ENCODE measurements at places on chromosomes 5 and 9.

DNA sequence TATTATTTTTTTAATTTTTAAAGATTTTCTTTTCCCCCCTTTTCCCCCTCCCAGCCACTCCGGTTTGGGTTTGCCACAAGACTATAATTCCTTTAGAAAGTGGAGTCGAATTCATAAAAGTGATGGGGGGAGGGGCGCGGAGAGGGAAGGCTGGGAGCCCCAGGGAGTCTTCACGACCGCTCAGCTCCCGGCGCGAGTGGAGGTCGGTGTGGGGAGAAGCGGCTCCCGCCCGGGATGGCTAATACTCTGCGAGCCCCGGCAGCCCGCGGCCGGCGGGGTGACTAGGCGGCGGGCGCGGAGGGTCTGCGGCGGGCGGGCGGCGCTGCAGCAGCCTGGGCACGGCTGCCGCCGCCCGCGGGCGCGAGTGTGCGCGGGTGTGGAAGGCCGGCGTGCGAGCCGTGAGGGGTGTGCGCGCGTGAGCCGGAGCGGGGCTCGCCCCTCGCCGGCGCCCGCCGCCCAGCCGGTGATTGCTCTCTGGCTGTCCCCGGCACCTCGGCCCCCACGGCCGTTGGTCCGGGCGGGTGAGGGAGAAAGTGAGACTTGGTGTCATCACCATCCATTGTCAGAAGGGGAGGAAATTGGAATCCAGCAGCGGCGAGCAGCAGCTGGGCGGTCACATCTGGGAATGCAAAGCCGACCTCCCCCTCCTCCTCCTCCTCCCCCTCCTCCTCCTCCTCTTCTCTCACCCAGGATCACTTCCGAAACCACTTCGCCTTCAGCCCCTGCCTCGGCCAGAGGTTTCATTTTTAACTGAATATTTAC lies at the start of gene PARP8:
TSS of gene PARP8 (plus strand) at position 377 of the 762 bp plus-strand sequence. CDS start 459 bp downstream, outside the sequence.
- peak; percentile 69 for DNase-seq

DNA sequence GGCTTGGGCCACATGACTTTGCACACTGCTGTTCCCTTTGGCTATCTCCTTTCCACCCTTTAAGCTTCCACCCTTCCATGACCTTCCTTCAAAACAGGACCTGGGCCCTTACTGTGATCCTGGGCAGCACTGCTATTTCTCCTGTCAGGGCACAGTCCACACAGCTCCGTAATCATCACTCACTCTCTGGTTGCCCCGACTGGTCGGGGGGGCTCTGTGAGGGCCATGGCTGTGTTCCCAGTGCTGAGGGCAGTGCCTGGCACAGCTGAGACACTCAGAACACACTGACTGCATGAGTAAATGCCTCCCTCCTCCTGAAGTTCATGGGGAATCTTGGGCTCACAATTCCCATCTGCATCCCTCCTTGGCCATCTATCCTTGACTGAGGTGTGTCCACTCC lies 12.2 kb downstream of the TRAF1 start:
- no peak for DNase-seq

- peak; percentile 72 for DNase-seq
Observed at GRCh38 chr9:2116073-2116472, 100.9 kb downstream of the SMARCA2 start.

DNA sequence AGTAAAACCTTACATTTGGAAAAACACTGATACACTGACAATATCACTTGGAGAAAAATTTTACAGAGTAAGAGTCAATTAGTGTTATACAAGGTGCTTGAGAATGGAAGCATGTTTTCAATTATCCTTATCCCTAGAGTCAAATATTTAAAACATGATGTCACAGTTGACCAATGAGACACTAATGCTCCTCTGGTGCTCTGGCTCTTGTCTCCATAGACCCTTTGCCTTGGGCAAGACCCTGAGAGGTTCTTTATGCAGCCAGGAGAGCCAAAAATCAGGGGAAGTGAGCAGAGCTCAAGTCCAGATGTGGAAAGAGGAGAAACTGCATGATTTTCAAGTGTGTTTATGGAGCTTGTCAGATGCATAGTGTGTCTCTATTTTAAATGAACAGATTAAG lies 153.9 kb downstream of the MARCHF11 start:
- DNase-seq, result no peak

DNA sequence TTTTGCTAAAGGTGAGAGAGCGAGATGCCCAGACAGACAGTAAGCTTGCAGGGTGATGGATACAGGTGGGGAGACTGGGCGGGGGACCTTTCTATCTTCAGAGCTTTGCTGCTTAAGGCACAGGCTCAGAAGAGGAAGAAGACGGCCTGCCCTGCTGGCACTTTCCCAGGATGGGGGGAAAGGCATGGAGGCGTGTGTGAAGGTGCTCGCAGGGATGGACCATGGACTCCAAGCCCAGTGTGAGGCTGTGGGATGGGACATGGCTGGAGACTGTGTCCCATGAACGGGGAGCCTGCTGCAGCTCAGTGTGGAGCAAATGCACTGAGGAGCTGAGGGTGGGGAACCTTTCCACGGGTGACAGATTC lies 243.2 kb upstream of the IRX4 start:
- no peak for DNase-seq

DNA sequence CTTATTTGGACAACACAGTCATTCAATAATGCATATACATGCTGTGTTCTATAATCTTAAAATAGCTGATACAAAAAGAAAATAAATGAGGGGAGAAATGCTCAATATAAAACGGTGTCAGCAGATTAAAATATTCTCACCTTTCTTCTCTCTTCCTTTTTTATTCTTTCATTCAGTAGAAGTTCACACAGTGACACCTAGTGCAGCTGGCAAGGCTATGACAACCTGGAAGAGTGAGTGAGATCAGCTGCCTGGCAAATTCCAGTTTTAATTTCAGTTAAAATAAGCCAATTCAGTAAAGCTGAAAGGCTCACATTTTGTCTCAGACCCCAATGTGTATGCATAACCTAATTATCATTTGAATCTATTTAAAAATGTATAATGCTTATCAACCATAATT lies 150.3 kb downstream of the RASEF start:
- peak; percentile 17 for DNase-seq

DNA sequence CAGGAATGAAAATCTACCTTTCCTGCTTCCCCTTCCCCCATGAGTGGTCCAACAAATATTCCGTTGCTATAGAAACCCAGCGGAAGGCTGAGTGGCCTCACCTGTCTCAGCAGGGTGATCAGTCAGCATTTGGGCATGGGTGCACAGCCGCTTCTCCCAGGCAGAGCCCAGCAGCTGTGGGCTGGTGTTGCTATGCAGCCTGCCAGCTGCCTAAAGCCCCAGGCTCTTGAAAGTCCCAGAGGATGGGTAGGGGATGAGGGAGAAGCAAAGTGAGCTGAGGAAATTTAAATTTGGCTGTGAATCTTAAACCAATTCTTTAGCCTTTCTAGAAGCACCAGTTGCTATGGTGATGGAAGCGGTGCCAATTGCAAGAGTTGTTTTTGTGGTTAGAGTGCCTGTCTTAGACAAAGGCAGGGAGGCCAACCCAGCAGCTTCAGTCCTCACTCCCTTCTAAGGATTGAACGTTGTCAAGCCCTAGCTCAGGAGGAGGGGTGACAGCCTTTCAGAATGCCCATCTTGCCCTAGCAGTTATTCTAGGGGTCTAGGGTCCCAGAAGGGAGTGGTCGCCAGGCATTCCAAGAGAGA lies 151.5 kb upstream of the PITX1 start:
- DNase-seq, result no peak

DNA sequence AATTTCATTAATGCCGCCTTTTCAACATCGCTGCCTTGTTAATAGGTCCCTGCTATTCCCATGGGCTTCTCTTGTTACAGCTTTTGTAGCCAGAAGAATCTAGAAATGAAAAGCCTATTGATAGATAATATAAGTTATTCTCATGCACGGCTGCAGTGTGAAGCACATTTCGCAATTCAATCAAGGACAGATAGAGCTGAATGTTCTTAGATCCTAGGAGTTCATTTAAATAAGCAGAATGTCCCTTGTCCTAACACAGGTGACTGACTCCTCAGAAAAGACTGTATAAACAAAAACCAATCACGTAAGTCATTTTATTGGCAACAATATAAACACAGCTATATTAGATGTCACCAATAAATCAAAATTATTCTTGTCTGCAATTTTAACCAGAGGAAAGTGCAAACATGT lies 9.4 kb downstream of the GLIS3 start:
- no peak for DNase-seq

DNA sequence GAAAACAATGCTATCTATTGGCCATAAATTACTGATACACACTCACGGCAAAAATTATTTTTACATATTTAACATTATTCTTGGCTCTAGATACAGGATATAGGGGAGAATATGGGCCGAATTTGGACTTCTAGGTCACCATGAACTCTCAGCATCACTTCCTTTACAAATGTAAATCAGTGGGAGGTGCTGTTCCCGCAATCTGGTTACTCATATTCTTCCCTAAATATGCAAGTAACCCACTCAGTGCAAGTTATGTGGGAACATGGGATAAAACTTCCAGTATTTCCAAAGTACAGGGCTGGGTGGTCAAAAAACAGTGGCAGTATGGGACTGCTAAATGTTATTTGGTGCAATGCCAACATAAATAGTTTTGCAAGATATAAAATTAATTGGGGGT lies 145.6 kb downstream of the PPP2R2B start:
- DNase-seq, result no peak

DNA sequence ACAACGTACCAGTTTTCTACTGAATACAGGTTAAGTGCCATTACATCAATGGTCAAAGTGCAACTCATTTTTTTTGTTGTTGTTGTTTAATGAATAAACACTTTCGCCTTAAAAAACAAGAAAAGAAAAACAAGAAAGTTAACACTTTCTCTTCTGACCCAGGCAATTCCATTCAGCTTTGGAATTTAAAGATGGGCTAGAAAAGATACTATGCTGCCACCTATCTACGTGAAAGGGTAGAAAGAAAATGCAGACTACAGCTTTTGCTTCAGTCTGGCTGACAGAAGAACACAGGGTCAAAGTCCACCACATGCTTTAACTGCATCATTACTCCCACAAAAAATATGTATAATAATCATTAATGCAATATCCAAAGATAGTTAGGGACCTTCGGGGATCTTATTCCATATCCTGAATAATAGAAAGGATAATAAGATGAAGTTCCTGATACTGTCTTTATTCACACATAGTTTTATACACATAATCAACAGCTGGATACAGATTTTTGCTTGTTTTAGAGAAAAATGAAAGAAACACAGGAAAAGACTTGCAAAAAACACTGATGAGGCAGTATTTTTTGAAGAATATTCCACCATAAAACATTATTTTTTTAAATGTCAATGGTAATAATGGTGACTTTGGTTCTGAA lies 40.4 kb downstream of the ZDHHC21 start:
- DNase-seq, result peak; percentile 51

DNA sequence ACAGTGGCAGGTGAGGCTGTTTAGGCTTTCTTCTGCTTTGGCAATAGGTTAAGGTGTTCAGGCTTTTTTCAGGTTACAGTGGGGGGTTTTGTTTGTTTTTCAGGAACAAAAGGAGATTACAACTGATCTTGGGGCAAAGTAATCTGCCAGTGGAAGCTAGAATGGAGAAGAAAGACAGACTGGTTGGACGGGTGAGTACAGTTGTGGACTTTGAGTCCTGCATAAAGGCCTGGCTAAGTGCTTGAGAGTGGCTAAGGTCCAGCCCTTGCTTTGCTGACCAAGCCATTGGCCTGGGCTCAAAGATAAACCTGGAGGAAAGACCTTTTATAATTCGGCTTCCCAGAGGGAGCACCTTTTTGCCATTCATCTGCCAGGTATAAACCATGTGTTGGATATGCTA lies 63.1 kb downstream of the MTMR12 start:
- no peak for DNase-seq

DNA sequence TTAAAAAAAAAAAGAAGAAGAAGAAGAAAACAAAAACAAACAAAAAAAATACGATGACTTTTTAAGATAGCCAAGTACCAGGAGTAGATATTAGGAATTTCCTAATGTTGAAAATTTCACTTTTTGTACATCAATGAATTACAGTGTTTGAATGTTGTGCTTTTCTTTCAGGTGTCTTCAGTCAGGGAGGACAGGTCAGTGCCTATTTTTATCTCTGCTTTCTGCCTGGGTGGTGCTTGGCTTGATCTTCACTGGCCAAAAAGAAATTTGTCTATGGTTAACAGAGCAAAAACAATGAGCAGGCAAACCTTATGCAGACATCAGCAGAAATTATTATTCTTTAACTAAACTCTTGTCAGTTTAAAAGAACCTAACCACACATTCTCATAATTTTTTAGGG lies 3.0 kb downstream of the SPINK6 start:
- no peak for DNase-seq

DNA sequence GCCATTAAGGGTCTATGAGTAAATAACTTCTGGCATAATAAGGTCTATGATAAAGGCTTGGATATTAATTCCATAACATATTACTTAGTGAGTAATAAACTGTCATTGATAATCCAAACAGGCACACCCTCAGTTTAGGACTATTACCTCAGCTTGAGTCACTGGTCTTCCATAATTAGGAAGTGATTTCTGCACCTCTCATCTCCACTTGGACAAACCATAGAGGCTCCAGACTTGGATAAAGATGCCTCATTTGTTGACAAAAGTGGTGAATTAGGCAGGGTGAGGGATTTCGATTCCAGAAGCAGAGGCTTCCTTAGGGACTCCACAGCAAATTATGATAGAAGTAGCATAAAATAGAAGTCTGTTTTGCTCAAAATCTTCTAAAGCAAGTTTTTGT lies 127.5 kb upstream of the MTAP start:
- no peak for DNase-seq

GRCh38 chr9:108125625-108126024 lies 636.1 kb upstream of the KLF4 start:
- DNase-seq, result peak; percentile 60

DNA sequence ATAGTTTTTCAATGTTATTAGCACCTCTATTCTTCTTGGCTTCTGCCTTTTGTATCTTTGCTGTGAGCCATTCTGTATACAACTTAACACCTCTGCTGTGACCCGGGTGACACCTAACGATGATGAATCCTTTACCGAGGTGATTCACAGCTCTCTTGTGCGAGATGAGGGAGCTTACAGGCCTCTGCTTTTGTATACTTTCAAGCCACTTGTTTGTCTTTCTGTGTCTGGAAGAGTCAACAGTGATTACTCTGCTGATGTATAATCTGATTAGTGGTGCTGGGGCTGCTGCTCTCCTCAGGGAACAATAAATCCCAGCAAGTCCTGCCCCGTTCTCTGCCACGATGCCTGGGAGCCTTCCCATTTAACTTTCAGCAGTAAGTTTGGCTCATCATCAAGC lies 442.9 kb upstream of the SGCD start:
- DNase-seq, result no peak

GRCh38 chr5:62771341-62771740 lies 192.7 kb downstream of the LRRC70 start:
- DNase-seq, result no peak

- DNase-seq, result no peak
Observed at GRCh38 chr9:86575825-86576525, 221.8 kb upstream of the TUT7 start.

DNA sequence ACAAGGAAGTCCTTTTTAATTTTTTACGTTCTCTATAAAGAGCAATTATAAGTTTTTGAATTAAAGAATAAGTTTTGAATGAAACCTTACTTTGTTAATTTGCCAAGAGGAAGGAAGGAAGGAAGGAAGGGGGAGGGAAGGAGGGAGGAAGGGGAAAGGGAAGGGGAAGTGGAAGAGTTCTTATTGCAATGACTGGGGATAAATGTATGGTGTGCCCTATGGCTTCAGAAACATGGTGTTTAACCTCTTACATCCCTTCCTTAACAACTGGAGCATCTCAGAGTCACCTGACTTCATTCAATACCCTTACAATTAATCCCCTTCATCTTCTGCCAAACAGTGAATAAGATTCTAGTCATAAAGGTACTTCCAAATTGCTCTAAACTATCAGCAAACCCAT lies 16.0 kb downstream of the CEMIP2 start:
- DNase-seq, result no peak

- DNase-seq, result no peak
Observed at GRCh38 chr5:149360272-149360671, 2.4 kb downstream of the PCYOX1L start.

Measured in SK-MEL-5 (cell line).